NCI-H1092 treated with DMSO at 0.1 percent for 48 hours (cell line): ENCODE measurements at places on chromosomes 3 and 15.

DNA sequence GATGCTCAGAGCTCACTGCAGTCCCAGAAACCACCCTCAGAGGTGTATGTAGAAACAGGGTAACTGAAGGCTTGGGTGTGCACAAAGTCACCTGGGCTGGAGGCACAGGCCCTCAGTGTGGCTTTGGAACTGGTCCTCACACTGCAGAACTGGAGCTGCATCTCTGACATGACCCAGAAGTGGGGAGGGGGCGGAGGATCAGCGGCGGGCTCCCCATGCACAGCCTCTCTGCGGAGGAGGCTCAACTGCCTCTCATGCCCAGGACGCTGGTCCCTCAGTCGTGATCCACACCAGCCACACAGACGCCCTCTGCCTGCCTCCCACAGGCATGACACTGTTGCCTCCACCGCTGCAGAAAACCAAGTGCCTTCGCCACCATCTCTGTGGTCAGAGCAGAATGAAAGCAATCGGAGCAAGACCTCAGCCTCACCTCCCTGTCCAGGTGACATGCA, 73.7 kb downstream of the TM2D3 start:
- peak; percentile 1 for DNase-seq

- DNase-seq: no peak
Observed at GRCh38 chr3:194587438-194587931, 45.7 kb downstream of the TMEM44 start.

- no peak for DNase-seq
Observed at GRCh38 chr3:31462050-31462569, 70.6 kb upstream of the STT3B start.

GRCh38 chr15:66008940-66009562, 139.8 kb downstream of the RAB11A start:
- DNase-seq: no peak

GRCh38 chr3:187196573-187197334, 532 bp upstream of the RTP1 start:
- no peak for DNase-seq

DNA sequence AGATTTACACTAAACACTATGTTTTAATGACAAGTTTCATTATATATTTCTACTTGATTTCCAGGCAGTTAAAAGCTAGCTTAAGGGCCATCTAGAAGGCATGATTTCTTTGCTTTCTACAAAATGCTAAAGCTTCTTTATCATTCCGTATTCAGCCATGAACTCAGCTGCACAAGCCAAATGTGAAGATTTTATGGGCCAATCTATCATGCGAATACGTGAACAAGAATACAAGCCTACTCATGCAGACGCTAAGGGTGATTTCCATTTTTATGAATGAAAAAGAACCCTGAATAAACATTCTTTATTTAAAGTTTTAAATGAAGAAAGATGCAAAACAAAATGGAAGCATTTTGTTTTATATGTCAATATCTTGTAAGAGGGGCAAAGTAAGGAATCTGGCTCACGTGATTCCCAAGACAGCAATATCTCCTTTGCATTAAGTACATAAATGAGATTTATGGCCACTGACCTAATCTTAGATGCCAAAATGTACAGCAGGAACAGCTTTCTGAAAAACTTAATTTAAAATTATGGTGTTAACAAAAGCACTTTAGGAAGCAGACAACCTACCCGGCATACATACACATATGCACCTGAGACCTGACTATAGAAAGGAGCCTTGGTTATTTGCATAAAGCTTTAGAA, 215.8 kb downstream of the DPH6 start:
- DNase-seq: no peak

DNA sequence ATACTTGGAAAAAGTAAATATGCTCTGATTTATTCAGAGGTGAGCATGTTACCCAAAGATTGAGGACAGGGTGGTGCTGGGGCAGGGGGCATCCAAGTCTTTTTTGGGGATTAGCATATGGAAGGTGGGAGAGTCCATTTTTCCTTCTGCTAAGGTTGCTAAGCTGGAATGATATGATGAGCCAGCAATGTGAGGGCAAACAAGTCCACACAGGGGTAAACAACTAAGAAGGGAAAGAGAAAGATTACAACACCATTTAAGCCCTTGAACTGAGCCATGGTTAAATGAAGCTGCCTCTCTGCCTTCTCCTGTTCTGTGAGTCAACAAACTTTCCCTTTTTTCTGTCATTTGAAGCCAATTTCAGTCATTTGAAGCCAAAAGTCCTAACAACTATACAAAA, 89.0 kb downstream of the RPL22L1 start:
- DNase-seq: no peak

GRCh38 chr3:155485897-155486296, 192.4 kb upstream of the STRIT1 start:
- no peak for DNase-seq

DNA sequence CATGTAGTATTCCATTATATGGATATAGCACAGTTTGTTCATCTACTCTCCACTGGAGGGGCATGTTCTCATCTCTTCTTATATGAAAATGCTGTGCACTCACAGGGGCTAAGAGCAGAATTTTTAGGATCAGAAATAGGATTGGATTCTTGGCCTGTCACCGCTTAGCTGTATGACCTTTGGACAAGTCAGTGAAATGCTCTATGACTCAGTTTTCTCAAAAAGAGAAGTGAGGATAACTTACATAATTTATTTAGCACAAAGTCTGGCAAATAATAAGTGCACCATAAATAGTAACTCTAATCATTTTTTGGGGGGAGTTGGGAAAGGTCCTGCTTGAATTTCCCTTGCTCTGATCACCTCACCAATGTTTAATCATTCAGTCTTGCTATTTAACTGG, 103.7 kb upstream of the LRIG1 start:
- no peak for DNase-seq

- no peak for DNase-seq
Observed at GRCh38 chr3:128727485-128727884, 1.5 kb downstream of the RAB7A start.

- DNase-seq: no peak
Observed at GRCh38 chr15:52060501-52060900, 41.5 kb downstream of the MAPK6 start.

- no peak for DNase-seq
Observed at GRCh38 chr3:169007145-169007544, 656.4 kb downstream of the MECOM start.

GRCh38 chr3:196569003-196569516, 600 bp downstream of the FBXO45 start:
- peak; percentile 47 for DNase-seq

- no peak for DNase-seq
Observed at GRCh38 chr3:71987089-71987735, 202.3 kb upstream of the PROK2 start.

- DNase-seq: no peak
Observed at GRCh38 chr15:30941520-30941919, 37.8 kb downstream of the FAN1 start.

- peak; percentile 74 for DNase-seq
Observed at GRCh38 chr3:99875929-99876841, 58.5 kb downstream of the CMSS1 start.

- DNase-seq: no peak
Observed at GRCh38 chr15:70492240-70493177, 270.8 kb downstream of the UACA start.

DNA sequence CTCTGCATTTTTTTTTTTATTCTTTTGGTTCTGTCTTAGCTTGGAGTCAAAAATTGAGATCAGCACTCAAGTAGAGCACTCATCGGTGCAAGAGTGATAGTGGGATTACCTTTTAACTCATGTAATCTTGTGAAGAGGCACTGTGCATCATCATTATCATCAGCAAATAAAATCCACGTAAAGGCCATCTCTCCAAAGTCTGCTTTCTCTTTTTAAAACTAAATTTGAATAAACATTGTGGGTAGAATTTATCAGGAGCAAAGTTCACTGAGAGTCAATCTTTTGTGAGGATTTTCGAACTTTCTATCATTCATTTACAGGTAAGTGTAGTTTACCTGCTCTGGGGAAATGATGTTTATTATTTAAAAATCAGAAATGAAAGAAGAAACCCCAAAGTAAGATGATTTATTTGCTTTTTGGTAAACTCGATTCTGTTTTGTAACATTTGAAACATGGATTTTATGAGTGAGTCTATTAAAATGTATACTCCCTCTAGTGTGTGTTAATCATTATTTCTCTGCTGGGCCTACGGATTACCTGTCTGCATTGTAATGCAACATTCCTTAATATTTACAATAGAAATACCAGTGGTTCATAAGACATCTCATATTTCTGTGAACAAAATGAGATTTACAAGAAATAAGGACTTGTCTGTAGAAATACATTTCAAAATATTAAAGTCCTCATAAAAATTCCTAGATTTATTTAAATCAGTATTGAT, 327.7 kb upstream of the NAALADL2 start:
- DNase-seq: no peak

DNA sequence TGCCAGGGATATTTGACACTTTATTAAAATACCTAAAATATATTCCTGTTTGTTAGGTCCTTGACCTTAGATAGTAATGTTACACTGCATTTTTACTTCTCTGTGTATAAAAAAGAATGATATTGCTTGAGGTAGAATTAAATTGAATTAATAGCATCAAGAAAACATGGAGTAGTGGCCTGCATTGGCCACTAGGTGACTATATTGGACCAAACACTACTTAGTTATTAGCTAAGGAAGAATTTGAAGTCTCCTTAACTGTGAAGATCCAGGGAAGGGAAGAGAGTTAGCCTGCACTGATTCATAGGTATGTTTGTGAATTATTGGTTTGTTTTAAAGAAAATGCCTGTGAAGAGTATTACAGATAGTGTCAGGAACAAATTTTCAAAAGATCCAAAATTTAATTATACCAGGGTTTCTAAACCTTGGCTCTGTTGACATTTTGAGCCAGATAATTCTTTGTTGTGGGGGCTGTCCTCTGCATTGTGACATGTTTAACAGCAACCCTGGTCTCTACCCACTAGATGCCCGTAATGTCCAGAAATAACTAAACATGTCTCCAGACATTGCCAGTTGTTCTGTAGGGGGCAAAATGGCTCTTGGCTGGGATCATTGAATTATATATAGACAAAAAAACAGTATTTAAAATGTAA, 103.6 kb upstream of the THSD4 start:
- DNase-seq: peak; percentile 9
